ENCODE measurements at places on chromosomes 5 and 9. TPM values are rescaled to one million over a fixed set of nuclear protein-coding genes. Genes with fewer than 3 reads are reported as not detected.
A peak's percentile ranks its signal among the peaks of the same experiment; 100 is the strongest.

DNA sequence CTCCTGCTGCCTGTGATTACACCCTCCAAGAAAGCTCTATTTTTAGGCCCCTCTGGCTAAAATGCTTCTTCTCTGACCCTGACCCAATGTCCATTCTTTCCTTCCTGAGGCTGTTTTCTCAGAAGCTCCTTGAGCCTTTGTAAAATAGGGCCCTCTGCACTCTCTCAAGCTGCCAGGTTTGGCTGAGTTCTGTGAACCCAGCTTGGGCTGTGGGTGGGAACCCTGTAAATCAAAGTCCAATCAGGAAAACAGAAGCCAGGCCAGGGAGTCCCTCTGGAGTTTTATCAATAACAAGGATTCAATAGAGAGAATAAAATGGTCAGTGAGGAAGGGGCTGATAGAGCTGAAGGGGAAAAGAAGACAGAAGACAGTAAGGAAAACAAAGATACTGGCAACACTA lies 43.7 kb upstream of the ERCC6L2 start:
- DNase-seq = no peak

DNA sequence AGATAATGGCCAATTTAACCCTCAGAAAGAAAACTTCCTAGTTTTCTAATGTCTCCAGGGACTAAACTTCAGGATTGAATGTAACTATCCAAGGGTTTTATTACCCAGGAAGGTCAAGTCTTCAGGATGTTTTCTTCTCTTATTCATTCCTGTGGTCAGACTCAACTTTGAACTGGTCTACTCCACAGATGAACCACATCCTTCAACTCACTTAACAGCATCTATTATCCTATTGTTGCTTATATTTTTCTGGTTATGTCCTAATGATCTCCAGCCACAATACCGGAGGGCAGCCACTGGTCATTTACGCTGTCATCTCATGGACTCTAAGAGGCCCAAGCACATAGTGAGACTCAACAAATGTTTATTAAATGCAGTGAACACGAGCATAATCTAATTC lies 47.2 kb upstream of the LIFR start:
- DNase-seq = no peak

- no peak for DNase-seq
These were observed 10.6 kb downstream of the DELE1 start for GRCh38 chr5:141934099-141934844.

DNA sequence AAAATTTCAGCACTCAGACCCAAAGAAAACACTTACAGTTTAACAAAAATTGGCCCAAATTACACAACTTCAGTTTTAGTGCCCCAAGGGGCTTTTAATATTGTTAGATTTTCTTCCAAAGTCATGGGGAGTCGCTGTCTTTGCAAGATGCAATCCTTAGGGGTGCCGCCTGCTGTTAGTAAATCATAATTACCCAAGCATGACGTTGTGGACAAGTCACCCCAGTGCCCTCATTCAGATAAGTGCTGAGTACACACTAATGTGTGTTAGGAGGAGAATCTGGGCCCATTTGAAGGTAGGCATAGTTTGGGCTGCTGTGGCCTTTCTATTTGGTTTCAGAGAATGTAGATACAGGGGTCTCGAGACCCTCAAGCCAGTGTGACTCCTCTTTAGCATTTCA lies 138.1 kb downstream of the SV2C start:
- DNase-seq = no peak

DNA sequence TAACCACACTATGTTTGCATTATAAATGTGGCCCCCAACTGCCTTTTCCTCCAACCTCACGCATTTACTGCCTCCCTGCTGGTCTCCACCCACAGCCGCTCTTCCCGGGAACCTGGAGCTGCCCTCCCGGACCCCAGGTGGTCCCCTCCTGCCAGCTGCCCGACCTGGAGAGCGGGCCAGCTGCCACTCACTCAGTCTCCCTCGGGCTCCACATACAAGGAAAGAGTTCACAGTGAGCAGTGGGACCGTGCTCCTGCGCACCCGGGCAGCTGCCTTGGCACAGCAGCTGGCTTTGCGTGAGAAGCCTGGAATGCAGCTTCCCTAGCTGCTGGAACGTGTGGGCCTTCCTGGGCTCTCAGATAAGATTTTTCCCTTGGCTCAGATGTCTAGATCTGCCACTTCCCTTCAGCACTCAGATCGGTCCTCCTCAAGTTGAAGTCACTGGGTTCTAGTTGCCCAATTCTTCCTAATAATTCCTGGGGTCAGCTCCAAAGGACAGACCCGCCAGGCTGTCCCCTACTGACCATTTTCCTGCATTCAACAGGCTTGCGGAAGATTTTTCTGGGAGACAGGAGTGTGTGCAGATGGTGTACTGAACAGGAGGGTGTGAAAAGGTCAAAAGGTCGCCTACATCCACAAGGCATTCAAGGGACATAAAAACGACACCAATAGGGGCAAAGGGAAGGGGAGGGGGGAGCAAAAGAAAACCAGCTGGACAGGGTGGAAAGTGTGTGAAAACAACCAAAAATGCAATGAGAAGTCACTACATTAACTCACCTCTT lies 69.1 kb downstream of the MYO10 start:
- DNase-seq = peak; percentile 65

DNA sequence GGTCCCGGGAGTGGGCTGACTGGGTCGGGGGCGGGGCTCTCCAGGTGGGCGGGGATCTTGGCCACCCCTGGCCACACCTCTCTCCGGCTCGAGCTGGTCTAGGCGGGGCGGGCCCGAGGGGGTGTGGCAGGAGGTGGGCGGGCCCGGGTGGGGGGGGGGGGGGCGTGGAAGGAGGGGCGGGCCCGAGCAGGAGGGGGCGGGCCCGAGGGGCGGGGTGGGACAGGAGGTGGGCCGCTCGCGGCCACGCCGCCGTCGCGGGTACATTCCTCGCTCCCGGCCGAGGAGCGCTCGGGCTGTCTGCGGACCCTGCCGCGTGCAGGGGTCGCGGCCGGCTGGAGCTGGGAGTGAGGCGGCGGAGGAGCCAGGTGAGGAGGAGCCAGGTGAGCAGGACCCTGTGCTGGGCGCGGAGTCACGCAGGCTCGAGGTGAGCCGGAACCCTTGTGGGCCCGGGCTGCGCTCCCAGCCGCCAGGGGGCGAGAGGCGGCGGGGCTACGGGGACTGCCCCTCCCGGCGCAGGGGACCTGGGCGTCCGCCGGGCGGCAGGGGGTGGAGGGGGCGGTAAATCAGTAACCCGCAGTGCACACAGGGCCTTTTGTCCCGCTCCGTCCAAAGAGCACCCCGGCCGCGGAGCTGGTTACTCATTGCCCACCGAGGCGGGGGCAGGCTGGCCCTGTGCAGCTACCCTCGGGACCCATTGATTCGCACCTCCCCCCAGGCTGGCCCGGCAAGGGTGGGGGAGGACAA lies at the start of gene FGFR4:
FGFR4 (plus strand) TSS at position 262 of the 744 bp plus-strand sequence. CDS start 2,688 bp downstream, outside the sequence.
- DNase-seq = peak; percentile 88

DNA sequence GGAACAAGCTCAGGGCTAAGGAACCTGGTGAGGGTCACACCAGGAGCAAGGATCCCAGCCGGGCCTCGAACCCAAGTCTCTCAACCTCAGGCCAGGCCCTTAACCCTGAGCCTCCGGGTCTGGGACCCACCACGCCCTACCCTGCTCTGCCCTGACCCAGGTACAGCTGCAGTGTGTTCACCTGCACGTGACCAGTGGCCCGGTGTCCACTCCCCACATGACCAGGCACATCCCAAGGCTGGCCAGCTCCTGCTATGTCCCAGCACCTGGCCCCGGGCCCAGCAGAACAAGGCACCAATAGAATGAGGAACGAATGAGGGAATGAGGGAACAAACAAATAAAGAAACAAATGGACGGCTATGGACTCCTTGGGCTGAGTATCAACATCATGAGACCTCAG lies 112.0 kb upstream of the SARDH start:
- DNase-seq = no peak

GRCh38 chr9:110919050-110919435 lies 119.2 kb downstream of the LPAR1 start:
- no peak for DNase-seq

- DNase-seq = peak; percentile 63
These were observed 5.0 kb downstream of the LOX start for GRCh38 chr5:122073018-122073417.

DNA sequence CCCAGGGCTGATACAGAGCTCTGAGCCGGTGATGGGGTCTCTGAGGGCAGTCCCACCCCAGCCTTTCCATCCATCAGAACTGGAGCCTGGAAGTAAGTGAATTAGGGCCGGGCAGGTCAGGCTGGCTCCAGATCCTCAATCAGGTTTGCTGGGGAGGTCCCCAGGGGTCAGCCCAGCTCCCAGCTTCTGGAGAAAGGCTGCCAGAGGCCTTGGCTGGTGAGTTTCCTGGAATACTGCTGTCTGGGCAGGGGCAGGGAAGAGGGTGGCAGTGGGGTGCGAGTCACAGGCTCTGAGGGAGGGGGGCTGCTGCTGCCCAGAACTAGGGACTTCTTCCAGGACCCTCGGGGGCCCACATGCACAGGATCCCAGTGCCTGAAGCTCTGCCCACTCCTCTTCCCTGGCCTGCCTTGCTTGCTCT lies 200.6 kb upstream of the MVB12B start:
- no peak for DNase-seq

DNA sequence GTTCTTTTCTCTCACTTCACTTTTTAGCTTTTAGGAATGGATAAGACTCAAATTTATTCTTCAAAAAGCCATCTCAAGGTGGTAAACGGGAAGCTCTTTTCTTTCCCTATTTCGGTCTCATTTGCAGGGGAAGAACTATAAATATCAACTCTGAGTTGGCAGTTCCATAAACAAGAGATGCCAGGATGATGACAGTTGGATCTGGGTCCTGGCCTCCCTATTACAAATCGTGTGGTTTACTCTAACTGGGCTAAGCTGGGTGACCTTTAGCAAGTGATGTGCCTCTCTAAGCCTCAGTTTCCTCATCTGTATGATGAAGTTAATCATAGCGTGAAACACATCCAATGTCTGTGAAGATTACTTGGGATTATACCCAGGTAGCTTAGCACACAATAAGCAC lies 44.2 kb downstream of the TLE4 start:
- DNase-seq = no peak

- DNase-seq = no peak
These were observed 36.1 kb upstream of the PPARGC1B start for GRCh38 chr5:149694007-149694406.

DNA sequence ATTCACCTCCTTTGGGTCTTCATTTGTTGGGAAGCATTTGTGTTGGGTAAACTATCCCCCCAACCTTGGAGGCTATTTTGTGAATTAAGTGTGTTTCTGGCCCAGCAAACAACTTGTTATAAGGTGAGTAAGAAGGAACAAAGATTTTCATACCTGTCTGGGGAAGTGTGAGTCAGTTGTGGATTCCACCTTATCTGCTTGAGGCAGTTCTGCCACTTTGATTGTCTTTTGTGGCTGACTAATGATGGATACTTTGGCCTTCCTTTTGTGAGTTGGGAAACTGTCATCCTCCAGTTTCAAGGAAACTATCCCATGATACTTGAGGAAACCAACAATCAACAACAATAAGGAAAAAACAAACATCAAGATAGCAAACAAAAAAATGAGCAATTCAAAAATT lies 24.6 kb upstream of the CER1 start:
- DNase-seq = no peak

DNA sequence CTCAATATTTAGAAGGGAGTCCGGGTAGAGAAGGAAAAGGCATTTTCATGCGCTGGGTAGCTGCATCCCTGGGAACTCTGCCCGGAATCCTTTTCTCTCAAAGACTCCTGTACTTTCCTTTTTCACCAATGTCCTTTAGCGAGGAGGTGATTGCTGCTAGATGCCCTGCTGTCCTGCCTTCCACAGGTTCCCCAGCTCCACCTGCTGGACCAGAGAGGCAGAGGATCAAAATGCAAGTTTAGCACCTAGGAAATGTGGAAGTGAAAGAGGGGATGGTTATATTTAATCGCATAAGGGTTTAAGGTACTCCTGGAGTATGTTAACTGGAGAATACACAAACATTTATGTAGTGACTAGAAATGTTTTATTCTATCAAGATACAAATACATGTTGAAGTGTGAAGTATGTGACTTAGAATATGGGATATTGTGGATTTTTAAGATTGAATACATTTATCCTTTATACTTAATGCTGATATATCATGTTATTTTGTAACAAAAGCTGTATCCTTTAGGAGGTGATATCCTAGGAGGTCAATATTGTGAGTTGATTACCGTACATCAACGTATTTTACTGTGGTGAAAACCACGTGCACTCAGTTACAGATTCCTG lies 145.7 kb downstream of the ARHGAP26 start:
- no peak for DNase-seq

DNA sequence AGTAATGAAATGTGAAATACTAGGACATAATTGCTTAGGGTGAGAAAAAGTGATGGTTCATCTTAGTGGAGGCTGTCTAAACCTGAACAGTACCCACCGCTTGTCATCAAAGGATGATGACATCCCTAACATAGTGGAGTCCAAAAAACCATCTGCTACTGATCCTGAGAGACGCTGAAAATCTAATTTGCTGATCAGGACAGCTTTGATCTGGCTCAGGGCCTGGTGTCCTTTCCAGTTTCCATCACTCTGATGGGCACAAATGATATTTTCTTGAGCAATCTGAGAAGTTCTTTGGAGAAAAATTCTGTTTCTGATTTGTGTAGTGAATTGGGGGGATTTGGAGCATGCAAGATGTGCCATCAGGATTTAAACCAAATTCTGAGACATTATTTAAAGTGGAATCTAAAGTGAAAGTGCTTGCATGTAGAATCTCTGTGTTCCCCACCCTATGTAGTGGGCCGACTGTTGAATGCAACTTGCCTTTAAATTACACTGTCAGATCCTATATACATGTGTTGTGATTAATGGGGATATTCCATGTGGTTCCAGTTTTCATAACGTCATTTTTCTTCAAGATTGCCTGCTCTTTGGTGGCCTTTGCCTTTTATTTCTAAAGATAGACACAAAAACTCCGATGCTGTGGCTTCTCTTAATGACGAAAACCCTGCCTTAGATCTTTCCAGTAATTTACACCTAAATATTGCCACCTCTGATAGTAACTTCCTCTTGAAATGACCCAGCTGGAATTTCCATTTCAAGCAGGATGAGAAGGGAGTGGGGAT lies 213.2 kb downstream of the PCSK5 start:
- DNase-seq = no peak

- DNase-seq = no peak
These were observed 88.9 kb upstream of the CACNA1B start for GRCh38 chr9:137788561-137789294.

GRCh38 chr5:137115152-137115551 lies 384.0 kb downstream of the SPOCK1 start:
- no peak for DNase-seq

DNA sequence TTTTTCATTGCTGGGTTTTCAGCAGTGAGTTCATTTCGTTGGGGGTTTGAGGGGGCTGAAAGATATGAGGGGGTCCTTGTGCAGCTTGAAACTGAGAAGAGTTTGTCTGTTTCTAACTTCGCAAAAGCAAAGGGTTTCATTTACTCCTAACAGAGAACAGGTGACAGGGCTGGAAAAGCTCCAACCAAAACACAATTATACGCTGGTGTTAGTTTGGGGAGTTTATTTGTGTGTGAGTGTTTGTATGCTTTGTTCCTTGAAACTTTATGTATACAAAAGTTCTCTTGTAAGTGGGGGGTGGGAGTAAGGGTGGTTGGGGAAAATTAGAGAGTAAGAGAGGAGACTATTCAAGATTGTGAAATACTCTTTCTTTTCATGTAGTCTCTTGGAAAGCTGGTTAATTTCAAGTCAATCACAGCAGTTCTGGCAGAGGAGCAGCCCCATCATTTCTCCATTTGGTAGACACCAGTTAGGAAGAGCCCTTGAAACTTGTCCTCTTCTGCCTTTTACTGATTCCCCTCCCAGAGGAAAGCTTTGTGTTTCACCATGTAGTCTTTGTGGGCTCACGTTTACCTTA lies 881 bp downstream of the TNFAIP8 start:
- peak; percentile 25 for DNase-seq

MARCHF11 gene
- polyA plus RNA-seq = not detected

FOXD4L5 gene
- polyA plus RNA-seq = 0.96 TPM

AIF1L gene
- polyA plus RNA-seq = 31.6 TPM

Data from muscle of back (tissue), 13 donors.